ENCODE measurements at places on chromosomes 7 and 10.

DNA sequence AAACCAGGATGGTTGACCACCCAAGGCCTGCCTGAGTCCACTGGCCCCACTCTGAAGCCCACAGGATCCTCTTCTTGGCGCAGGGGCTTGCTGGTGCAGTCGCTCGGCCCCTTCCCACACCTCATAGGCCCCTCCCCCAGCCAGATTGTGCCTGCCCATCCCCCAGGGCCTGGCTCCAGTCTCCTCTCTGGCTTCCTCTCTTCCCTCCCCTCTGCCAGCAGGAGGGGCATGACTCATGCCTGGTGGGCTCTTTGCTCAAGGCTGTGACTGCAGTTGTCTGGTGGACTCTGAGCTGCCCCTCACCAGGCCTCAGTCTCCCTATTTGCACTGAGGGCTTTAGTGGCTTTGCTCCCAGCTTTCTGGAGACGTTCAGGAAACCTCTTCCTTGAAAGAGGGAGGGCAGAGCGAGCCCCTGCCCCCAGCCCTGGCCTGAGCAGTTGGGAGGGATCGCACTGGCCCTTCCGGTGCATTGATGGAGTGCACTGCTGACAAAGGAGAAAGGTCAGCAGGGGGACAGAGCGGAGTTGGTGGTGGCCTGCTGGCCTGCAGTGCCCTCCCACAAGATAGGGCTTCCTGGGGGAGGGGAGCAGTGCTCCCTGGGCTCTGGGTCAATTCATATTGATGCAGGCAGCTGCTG is 60.7 kb downstream of the ZMIZ1 start:
- DNase-seq = no peak

DNA sequence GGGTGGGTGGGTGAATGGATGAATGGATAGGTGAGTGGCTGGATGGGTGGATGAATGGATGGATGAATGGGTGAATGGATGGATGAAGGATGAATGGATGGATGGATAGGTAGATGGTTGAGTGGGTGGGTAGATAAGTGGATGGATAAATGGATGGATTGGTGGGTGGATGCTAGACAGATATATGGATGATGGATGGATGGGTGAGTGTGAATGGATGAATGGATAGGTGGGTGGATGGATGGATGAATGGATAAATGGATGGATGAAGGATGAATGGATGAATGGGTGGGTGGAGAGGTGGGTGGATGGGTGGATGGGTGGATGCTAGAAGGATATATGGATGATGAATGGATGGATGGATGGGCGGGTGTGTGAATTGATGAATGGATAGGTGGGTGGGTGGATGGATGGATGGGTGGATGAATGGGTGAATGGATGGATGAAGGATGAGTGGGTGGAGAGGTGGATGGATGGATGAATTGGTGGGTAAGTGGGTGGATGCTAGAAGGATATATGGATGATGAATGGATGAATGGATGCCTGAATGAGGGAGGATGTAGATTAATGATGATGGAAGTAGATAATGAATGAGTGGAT is 20.4 kb downstream of the ELFN1 start:
- DNase-seq = no peak

- DNase-seq = no peak
Observed at GRCh38 chr7:24054236-24054635, 229.8 kb upstream of the NPY start.

DNA sequence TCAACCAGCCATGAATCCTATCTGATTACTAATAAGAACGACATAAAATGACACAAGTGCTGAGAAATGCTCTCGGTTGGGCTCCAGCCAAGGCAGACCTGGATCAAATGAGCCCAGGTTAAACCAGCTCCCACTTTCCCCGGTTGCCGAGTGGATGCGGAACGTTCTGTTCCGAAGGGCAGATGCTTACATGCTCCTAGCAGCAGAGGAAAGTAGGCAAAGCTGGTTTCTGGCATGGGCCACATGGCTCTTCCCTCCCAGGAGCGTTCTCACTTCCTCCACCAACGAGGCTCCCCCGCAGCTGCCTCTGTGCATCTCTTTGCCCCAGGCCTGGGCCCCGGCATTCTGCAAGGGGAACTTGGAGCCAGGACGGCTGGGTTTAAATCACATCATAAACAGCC is 61.8 kb upstream of the SDK1 start:
- DNase-seq = no peak

- no peak for DNase-seq
Observed at GRCh38 chr10:80855348-80855971, 317.8 kb downstream of the SH2D4B start.

DNA sequence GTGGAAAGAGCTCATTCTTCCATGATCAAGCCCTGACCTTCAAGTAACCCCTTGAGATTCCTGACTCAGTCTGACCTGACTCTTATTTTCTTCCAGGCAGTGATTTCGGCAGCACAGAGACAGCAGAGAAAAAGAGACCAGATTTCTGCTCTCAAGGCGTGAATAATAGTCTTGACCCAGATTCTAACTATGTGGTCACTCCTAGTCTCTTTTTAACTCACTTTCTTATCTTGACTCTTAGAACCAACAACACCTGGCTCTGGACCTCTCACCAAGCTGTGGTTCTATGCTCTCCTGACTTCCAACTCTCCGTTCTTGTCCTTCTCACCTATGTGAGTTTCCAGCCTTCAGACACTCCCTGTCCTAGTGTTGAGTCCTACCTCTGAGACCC is 36.9 kb upstream of the KDM7A start:
- no peak for DNase-seq

DNA sequence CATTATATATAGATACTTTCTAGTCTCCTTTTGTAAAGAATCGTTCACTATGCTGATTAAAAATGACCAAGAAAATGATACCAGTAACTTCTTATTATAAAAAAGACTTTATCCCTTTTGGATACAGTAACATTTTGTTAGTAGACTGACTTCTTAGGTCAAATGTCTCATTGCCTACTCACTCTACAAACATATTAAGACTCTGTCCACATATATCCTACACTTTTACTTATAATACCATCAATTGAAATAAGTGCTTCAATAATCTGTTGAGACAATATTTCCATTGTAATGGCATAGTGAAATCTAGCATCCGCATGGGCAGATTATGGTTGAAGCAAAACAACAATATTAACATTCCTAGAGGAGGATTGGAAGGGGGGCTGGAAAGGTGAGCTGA is 180.6 kb downstream of the ARL4A start:
- DNase-seq = no peak

DNA sequence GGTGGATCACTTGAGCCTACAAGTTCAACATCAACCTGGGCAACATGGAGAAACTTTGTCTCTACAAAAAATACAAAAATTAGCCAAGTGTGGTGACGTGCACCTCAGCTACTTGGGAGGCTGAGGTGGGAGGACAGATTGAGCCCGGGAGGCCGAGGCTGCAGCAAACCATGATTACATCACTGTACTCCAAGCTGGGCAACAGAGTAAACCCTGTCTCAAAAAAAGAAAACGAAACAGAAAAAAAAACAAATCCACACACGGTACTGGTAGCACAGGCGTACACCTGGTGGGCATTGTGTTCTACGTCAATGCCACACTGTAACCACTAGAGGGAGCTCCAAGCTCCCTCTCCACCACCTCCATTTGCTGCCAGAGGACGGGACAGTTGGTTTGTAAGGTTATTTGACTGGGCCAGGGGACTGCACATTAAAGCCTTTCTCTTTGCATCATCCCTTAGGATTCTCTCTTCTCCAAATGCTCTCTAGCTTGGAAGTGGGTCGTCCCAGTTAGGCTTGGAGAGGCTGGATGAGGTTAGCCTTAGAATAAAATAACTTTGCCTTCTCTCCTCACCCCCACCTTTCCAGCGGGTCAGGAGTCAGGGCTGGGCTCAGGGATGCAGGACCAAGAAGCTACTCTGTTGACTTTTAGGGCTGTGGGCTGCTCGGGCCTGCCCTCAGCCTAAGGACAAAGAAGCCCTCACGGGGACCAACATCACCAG is 130.8 kb downstream of the SORBS1 start:
- no peak for DNase-seq

- no peak for DNase-seq
Observed at GRCh38 chr10:92810934-92811532, 37.3 kb upstream of the EXOC6 start.

- no peak for DNase-seq
Observed at GRCh38 chr10:49645417-49645816, 31.6 kb downstream of the CHAT start.

GRCh38 chr10:47378183-47378510 is 5.9 kb downstream of the ZNF488 start:
- DNase-seq = no peak

- no peak for DNase-seq
Observed at GRCh38 chr10:11210211-11210922, 192.7 kb downstream of the CELF2 start.

DNA sequence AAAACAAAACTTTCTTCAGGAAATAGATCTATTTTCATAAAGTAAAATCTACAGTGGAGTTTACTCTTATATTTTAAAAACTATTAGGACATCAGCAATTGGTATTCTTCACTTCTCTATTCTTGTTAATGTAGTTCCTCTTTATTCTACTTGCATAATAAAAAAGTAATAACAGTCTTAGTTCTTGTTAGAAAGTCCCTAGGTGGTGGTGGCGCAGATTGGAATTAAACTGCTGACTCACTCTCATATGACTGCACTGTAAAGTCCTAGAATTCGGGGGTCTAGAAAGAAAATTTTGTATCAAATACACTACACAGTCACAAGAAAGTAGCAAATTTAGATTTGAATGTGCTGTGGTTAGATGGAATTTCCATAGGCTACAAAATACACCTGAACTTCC is 44.6 kb upstream of the TES start:
- DNase-seq = no peak

DNA sequence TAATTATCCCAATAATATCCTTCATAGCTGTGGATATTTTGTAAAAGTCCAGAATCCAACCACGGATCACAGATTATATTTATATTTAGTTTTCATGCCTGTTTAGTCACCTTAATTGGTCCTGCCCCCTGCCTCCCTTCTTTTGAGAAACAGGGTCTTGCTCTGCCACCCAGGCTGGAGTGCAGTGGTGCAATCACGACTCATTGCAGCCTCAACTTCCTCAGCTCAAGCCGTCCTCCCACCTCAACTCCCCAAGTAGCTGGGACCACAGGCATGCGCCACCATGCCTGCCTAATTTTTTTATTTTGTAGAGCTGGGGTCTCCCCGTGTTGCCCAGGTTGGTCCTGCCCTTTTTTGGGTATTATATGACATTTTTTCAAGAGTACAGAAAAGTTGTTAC is 129.4 kb downstream of the KAT6B start:
- no peak for DNase-seq

DNA sequence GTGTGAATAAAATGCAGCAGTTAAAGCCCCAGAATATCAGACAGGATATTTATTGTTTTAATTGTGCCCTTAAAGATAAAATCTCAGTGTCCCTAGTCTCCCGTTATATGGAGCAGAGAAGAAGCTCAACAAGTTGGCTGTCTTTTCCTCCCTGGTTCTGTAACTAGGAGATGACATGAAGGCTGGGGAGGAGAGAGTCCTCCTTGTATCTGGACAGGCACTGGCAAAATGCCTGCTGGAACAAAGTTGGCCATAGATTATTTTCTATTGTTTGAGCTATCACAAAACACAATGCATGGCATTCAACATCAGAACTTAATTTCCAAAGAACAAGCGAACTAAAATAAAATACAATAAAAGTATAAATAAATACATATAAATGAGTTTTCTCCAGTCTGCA is 694.9 kb upstream of the KCND2 start:
- DNase-seq = no peak

All from stimulated activated CD8-positive, alpha-beta memory T cell treated with anti-CD3 and anti-CD28 coated beads, Interleukin-7, amount 100 ng/mL, for 4 hours (primary cell).